AG09309 (cell line): ENCODE measurements at places on chromosomes 6 and 20.

DNA sequence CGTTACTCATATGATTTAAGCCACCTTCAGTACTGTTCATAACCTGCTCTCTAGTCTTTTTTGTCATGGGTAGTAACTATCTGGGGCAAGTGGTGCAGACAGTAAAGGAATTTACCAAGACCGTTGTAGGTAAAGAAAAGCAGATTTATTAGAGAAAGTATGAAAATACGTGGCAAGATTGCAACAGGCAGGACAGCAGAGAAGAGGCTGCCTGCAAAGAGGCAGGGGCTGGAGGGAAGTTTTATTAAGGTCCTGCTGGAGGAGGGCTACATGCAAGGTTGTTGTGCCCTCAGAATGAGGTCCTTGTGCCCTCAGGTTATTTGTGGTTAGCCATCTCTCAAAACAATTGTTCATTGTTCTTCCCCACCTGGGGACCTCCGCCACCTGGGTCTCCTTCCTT lies 444.3 kb downstream of the BCKDHB start:
- no peak for DNase-seq

DNA sequence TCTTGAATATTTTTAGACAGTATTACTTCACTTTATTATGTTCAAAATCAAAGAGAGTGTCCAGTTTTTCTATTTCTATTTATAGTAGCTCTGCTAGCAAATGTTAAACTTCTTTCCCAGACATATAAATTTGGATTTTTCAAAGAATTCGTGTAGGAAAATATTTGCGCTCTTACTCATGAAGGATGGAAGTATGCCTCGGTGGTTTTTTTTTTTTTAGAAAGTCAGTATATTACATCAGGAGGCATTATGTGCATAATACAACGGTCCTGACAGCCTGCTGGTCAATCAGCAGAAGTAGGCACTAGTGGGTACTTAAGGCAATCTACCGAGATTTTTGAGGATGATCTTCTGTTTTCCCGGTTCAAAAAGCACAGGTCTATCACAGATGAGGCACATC lies 249.3 kb downstream of the TBX18 start:
- no peak for DNase-seq

GRCh38 chr6:25136854-25137253 lies 142.3 kb upstream of the CARMIL1 start:
- DNase-seq = no peak

DNA sequence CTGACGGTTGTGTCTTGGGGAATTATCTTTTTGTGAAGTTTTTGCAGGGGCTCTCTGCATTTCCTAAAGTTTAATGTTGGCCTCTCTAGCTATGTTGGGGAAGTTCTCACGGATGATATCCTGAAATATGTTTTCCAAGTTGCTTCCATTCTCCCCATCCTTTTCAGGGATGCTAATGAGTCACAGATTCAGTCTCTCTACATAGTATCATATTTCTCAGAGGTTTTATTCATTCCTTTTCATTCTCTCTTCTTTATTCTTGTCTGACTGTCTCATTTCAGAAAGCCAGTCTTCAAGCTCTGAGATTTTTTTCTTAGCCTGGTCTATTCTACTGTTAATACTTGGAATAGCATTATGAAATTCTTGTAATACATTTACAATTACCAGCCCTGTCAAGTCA lies 61.3 kb downstream of the UNC5CL start:
- no peak for DNase-seq

- no peak for DNase-seq
Measured at GRCh38 chr20:24136659-24137246, 148.2 kb upstream of the GGTLC1 start.

DNA sequence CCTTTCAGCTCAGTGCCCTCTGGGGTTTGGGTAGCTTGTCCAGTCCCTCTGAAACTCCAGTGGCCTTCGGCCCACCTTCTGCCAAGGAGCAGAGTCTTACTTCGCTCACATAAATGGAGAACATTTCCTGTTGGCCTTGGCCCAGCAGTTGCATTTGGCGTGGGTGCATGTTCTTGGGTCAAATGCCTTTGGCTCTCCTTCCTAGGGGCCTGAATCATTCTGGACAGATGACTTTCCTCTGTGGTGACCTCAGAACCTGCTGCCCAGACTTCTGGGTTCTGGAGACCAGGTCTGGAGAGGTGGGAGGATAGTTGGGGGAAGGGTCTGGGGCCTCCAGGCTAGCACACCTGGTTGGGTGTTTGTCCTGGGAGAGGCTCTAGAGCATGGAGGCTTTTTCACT lies 29.3 kb downstream of the BCAS4 start:
- no peak for DNase-seq

DNA sequence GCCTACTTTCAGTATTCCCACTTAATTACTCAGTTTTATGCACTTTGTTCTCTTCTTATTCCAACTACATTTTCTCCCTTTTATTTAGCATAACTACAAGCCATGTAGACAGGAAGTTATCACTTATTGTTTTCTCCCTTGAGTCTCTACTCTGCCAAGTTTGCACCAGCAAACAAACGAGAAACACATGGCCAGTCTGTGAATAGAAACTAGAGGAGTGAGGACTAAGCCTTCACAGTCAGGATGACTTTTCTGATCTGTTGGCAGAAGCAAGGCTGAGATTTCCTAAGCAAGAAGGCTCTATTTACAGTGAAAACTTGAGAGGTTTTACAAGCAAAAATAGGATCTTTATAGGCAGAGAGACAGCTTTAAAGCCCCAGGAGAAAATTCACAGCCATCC lies 69.8 kb upstream of the TINAG start:
- DNase-seq = peak; percentile 86

GRCh38 chr6:24864343-24864742 lies 65.6 kb upstream of the ARMH2 start:
- no peak for DNase-seq

DNA sequence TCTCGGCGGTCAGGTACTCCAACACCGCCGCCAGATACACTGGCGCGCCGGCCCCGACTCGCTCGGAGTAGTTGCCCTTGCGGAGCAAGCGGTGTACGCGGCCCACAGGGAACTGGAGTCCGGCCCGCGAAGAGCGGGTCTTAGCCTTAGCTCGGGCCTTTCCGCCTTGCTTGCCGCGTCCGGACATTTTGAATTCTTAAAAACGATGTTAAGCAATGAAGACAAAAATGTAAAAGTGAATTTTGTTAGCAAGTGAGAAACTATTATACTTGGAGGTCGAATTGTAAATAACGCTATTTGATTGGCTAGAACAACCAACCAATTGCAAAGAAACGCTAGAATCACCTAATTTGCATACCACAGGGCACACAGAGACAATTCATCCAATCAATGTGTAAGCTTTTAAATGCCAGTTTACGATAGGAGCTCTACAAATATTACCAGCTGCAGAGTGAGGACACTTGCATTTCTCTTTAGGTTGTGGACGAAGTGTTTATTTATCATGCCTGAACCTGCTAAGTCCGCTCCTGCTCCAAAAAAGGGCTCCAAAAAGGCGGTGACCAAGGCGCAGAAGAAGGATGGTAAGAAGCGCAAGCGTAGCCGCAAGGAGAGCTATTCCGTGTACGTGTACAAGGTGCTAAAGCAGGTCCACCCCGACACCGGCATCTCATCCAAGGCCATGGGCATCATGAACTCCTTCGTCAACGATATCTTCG lies 112.0 kb downstream of the HFE start:
- DNase-seq = peak; percentile 95

- DNase-seq = no peak
Measured at GRCh38 chr20:63627751-63628245, 897 bp upstream of the GMEB2 start.

- DNase-seq = no peak
Measured at GRCh38 chr6:92545861-92546260, 873.5 kb downstream of the EPHA7 start.

- DNase-seq = no peak
Measured at GRCh38 chr6:74879976-74880375, 325.9 kb downstream of the COL12A1 start.

GRCh38 chr20:41057999-41058673 lies 29.5 kb downstream of the TOP1 start:
- peak; percentile 51 for DNase-seq

DNA sequence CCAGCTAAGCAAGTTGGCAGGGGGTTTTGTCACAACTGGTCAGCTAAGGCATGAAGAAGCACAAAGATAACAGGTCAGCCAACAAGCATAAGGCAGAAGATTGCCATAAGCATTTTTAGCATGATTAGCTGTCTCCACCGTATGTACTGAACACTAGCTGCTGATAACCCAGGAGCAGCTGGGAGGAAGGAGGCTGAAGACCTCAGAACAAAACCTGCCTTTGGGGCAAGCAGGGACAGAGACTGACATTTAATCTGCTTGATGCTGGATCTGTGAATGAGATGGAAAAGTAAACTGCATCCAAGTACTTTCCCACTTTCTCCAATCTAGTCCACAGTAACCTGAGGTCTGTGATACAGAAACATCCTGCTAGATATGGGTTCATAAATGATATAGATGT lies 353.0 kb upstream of the MAP3K7 start:
- no peak for DNase-seq

DNA sequence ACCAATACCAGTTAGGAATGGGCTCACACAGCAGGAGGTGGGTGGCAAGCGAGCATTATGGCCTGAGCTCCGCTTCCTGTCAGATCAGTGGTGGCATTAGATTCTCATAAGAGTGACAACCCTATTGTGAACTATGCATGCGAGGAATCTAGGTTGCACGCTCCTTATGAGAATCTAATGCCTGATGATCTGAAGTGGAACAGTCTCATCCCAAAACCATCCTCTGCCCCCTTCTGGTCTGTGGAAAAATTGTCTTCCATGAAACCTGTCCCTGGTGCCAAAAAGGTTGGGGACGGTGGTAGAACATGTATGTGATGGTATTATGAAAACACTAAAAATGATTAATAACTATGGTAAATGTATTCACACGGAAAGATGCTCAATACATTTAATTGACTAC lies 99.7 kb upstream of the HIVEP1 start:
- no peak for DNase-seq

GRCh38 chr6:31403283-31404060 lies at the start of gene MICA:
Gene MICA, plus strand, starts transcription at chr6:31403595. Its CDS starts 38 bp downstream, at chr6:31403633.
- no peak for DNase-seq

GRCh38 chr6:12483712-12484111 lies 193.6 kb downstream of the EDN1 start:
- DNase-seq = no peak

- DNase-seq = no peak
Measured at GRCh38 chr20:62437496-62437895, 10.2 kb upstream of the RBBP8NL start.

GRCh38 chr20:38266426-38266825 lies 5.9 kb upstream of the KIAA1755 start:
- DNase-seq = no peak

- DNase-seq = no peak
Measured at GRCh38 chr6:47375426-47375825, 65.7 kb upstream of the TNFRSF21 start.

GRCh38 chr6:56851074-56851473 lies 103.8 kb upstream of the BEND6 start:
- DNase-seq = no peak

DNA sequence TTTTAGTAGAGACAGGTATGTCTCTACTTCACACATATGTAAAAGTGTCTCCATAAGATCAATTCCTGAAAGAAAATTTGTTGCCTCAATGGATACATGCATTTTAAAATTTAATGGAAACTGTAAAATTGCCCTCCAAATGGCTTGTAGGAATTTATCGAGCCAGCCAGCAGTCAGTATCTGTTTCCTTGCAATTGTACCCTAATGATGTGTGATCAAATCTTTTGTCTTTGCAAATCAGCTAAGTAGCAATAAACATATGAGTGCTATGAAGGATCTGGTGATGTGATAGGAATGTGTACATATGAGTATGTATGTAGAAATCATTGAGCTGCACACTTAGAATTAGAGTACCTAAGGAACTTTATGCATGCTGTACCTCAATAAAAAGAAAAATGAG lies 253.0 kb downstream of the MAFB start:
- DNase-seq = no peak

GRCh38 chr20:14838663-14839628 lies 501.5 kb upstream of the FLRT3 start:
- no peak for DNase-seq

- DNase-seq = no peak
Measured at GRCh38 chr20:56380375-56380774, 11.6 kb downstream of the AURKA start.

DNA sequence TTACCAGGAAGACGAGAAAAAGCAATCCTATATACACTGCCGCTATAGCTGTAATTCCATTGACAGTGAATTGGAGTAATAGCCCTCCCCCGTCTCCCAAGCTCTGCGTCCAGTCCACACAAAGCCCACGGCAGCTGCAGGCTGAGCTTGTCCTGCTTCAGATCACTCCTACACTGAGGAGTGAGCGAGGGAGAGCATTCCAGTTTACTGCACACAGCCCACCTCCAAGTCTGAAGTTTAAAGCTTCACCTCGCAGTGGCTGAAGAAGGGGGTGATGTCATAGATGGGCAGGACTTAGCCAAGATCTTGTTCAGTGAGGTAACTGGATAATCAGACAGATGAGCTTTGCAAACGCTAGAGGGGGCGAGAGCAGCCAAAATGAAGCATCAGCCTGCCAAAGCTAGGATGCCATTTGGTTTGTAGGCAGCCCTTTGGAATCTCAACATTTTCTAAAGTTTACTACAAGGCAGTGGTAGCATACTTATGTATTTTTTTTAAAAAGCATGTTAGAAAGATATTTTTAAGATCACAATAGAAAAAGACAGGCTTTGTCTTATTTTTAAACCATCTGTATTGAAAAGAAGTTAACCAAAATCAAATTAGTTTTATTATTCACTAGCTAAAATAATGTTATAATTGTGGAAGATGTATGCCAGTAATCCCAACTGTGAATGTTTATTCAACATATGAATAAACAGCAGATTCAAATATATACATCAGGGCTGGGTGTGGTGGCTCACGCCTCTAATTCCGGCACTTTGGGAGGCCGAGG lies at the start of gene FLRT3:
Gene FLRT3, minus strand, starts transcription at position 213 of the 772 bp plus-strand sequence. CDS start 10,106 bp downstream, outside the sequence.
- DNase-seq = peak; percentile 59

GRCh38 chr6:28758046-28758817 lies 165.6 kb downstream of the TRIM27 start:
- DNase-seq = no peak

DNA sequence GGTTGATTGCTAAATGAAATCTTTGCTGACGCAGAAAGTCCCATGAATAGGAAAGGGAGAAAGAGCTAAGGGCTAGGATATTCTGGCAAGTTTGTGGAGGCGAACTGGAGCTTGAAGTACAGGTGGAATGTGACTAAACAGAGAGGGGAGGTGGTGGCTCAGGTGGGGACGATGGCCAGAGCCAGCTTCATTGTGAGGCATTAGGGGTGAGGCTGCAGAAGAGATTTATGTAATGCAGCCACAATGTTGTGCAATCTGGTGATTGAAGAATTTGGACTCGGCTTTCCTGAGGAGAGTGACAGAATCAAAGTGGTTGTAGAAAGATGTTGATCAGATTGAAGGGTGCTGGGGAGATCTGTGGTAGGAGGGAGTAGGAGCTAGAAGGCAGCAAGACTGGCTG lies 42.9 kb upstream of the SPACA1 start:
- no peak for DNase-seq

GRCh38 chr20:43187476-43188233 lies 2.1 kb downstream of the PTPRT start:
- peak; percentile 13 for DNase-seq

- DNase-seq = no peak
Measured at GRCh38 chr20:22544462-22544861, 39.9 kb downstream of the FOXA2 start.

- DNase-seq = no peak
Measured at GRCh38 chr6:153942361-153942760, 96.7 kb upstream of the OPRM1 start.
